ENCODE measurements at places on chromosomes 12 and 14.

- DNase-seq: no peak
These were observed 71.1 kb downstream of the PPP1R36 start for GRCh38 chr14:64620910-64621309.

DNA sequence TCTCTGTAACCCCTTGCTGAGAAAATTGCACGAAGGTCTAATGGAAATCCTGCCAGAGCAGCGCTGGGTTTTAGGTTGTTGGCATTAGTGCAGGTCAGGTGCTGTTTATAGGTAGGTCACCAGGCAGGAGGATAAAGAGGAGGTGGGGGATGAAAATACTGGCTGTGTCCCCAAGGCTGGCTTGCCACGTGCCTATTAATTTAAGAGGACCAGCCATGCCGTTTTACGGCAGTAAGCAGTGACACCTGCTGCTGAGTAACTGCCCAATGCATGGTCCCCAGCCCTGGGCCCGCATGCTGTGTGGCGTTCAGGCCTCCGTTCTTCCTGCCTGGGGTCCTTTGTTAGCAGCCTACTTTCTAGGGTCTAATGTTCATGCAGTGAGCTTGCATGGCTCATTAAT lies 67.2 kb downstream of the WDR20 start:
- no peak for DNase-seq

DNA sequence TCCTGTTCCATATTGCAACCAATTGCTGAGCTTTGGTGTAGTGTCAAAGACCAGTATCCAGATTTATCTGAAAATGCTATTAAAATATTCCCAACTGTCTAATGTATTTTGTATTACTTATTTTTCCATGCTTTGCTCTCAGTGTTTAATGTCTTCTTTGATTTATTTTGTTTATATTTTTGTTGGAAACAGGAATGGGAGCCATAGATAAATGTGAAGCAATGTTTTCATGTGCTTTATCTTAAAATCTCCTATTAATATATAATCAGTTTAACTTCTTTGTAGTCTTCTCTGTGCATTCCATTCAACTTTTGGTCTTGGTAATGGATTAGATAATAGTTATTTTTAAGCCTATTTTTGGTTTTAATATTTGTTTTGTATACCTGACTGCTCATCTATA lies 8.8 kb downstream of the RAP1B start:
- DNase-seq: no peak

DNA sequence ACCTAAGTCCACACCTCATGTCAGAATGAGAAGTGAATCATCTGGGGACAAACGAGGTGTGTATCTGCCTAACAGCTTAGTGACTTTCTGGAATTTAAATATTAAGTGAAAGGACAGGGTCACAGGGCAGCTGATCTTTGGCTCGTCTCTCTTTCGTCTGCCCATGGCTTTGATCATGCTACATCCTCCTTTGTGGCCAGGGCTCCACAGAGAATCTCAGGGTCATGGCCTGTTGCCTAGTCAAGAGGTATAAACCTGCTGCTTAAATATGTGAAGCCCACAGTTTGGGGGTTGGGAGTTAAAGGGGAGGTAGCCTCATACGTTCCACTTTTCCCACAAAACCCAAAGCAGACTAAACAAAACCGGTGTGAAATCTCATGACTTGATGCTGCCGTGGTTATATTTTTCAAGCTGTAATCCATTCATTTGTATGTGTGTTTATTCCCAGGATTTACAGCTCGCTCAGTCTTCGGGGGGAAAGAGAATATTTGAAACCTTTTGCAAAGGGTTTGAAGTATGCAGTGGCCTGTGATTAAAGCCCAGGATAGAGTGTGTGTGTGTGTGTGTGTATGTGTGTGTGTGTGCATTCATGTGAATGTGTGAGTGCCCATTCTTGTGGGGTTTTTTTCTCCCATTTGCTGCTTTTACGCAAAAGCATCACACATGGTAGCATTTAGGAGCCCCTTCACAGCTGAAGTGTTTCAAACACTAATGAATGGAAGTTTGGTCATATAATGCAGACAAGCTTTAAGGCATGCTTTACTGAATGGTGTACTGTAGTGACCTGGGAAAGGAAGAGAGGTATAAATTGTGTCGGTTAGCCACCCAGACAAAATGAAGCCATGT lies 137.1 kb downstream of the HMGA2 start:
- no peak for DNase-seq

- DNase-seq: no peak
These were observed 95.9 kb upstream of the CDKN3 start for GRCh38 chr14:54300881-54301280.

GRCh38 chr14:51621654-51622053 lies 30.1 kb upstream of the FRMD6 start:
- DNase-seq: no peak

DNA sequence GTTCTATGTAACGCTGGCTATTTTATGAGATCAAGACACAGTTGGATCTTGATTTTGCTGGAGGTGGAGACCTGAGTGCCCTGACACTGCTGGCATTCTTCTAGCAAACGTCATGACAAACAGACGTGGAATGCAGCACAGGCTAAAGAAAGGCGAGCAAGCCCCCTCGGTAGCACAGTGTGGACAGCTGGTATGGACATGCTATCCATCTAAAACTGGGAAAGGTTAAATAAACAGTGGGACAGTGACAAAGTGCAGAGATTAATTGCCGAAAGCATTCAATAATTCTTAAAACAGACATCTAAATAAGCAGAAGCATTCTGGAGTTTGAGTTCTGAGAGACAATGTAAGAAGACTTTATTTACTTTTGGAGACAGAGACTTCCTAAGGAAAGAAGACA lies 237.2 kb downstream of the FBXL14 start:
- DNase-seq: no peak

GRCh38 chr12:55757701-55758100 lies 14.8 kb downstream of the GDF11 start:
- DNase-seq: no peak

GRCh38 chr12:79059557-79059956 lies 195.0 kb downstream of the SYT1 start:
- no peak for DNase-seq

GRCh38 chr12:41356181-41356580 lies 168.1 kb downstream of the PDZRN4 start:
- no peak for DNase-seq

- no peak for DNase-seq
These were observed 74.9 kb downstream of the PCNX1 start for GRCh38 chr14:70982200-70982599.

DNA sequence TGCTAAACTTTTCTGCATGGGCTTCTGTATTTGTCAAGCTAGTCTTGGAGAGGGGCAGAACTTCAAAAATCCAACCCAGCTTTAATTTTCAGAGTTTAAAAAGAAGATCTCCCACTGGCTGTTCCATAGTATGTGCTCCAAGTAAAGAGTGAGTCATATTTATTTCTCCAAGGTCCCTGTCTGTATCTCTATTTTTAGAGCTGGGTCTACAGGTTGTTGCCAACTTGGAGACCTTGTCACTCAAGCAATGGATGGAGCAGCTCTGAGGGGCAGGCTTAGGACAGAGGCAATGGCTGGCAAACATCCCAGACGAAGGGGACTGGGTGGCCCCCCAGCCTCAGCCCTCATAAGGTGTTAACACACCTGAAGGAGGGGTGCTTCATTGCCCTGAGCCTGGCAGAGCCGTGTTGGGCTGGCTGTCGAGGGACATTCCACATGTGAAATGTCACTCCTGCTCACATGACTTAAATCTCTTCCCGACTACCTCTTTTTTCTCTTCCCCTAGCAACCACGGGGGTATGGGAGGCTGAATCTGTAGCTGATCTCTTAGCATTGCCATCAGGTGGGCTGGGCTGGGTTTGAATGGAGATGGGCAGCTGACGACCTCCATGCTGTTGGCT lies 103.1 kb downstream of the SMOC1 start:
- DNase-seq: no peak

DNA sequence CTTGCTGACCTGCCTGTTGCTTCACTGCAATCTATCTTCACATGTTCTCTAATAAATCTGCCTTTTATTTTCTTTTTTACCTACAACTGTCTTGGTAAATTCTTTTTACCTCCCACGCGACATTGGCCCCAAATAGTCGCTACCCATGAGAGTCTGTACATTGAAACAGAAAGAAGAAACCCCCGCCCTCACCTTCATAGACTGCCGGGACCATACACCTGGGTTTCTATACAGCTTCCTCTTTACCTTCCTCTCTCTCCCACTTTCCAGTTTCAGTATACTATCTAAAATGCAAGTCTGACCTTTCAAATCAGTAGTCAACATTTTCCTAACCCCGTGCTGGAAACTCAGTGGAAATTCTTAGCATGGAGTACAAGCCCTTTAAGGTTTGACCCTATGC lies 4.8 kb downstream of the SLC8A3 start:
- no peak for DNase-seq

- DNase-seq: no peak
These were observed 229.0 kb downstream of the SLC41A2 start for GRCh38 chr12:104729091-104729490.

- DNase-seq: no peak
These were observed 1.4 kb downstream of the EEA1 start for GRCh38 chr12:92927436-92928281.

- no peak for DNase-seq
These were observed 30.3 kb downstream of the CD9 start for GRCh38 chr12:6230321-6231110.

- DNase-seq: peak; percentile 19
These were observed 20.2 kb downstream of the FGD4 start for GRCh38 chr12:32419520-32419960.

- no peak for DNase-seq
These were observed 483.3 kb downstream of the VRK1 start for GRCh38 chr14:97280526-97280925.

DNA sequence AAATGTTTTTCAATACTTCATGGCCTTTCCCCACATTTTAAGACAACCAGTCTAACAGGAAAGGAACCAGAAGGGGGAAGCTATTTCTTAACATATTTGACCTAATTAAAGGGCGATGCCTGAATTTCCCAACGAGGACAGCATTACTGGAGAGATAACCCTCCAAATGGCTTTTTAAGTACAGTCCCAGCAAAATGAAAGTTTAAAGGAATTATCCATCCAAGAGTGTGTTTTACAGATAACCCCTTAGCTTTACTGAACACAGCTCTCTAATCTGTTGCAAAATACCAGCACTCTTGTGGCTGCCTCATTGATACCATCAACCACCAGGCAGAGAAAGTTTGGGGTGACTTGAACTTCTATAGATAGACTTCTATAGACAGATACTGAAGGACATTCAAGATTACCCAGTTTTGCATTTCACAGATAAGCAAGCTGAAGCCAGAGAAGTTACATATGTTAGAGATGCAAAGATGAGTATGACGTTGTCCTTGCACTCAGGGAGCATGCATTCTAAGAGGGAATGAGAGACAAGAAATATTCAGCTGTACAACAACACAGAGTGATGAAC lies 41.3 kb upstream of the DUSP6 start:
- peak; percentile 89 for DNase-seq

- peak; percentile 26 for DNase-seq
These were observed 100.1 kb downstream of the PAH start for GRCh38 chr12:102816816-102817434.

DNA sequence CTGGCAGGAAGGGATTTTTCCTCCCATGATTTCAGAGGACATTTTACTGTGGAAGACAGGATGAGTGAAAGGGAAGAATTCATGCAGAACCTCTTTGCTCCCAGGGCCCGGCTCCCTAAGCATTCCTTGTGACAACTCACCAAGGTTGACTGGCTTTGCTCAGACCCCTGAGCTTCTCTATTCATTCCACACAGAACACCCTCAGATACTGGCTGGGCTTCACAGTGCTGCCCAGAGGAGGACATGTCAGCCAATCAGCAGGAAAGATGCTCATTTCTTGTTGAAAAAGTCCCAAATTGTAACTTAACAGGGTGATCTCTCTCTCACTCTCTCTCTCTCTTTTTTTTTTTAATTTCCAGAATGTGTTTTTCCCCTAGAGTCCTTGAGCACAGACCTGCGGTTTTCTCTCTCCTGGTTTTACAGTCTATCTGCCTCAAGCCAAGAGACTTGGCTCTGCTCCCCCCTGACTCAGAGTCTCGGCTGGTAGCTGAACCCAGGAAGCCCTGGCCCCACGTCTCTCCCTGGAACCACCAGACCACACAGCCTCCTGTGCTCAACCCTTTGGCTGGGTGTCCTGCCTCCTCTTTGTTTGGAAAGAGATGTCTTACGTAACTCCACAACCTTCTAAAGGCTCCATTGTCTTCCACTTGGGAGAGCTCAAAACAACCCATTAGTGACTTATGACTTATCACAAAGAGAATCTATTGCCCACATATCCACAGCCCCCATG lies 43.9 kb downstream of the SSPN start:
- no peak for DNase-seq

DNA sequence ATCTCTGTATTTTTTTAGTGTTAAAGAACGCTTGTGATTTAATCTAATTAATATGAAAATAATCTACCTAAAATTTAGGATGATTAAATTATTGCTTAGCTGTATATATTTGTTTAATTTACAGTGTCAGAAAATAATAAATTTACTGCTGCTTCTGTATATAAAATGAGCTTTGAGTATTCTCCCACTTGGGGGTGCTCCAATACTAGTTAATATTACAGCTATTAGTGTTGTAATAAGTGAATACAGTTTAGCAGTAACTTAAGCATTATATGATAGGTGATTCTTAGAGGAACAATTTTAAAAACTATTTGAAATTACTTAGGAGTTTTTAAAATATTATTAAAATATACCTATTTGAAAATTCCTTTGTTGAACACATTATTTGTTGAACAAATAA lies 62.2 kb downstream of the PAPOLA start:
- peak; percentile 29 for DNase-seq

DNA sequence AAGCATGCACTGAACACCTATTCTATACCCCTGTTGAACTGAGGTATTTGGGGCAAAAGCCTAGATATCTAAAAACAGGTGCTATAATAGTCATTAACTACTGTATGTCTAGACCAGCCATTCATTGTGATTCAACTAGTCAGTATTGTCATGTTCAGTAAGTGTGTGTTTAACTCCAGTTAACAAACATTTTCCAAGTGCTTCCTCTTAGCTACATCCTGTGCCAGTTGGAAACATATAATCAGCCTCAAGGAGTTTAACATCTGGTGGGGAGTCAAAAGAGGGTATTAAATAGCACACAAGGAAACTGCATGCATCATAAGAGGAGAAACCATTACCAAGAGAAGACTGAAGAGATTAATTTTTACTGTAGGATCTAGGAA lies 20.4 kb downstream of the TMTC1 start:
- no peak for DNase-seq

DNA sequence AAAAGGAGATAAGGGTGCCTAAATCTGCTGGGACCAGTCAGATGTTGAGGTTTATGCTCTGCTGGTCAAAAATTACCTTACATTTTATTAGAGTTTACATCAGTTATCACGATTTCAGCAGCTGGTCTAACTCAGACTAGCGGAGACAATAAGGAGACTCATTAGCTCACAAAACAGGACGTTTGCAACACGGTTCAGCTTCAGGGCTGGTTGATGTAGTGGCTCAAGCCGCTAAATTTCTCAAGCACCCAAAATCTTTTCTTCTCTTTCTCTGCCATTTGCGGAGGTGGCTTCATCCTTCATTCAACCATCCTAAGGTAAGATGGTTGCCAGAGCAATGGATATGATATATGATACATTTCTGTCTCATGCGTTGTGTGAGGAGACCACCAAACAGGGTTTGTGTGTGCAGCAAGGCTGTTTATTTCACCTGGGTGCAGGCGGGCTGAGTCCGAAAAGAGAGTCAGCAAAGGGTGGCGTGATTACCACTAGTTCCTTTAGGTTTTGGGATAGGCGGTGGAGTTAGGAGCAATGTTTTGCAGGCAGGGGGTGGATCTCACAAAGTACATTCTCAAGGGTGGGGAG lies 30.3 kb upstream of the CLIP1 start:
- no peak for DNase-seq

Measured in erythroblast (primary cell).